Pons (tissue), 1 donor: ENCODE measurements at places on chromosomes 7 and 10.

GRCh38 chr10:128064970-128065580 is 61.1 kb downstream of the MKI67 start:
- no peak for DNase-seq

- DNase-seq, result no peak
These were observed 19.0 kb downstream of the VPS26A start for GRCh38 chr10:69142983-69143382.

DNA sequence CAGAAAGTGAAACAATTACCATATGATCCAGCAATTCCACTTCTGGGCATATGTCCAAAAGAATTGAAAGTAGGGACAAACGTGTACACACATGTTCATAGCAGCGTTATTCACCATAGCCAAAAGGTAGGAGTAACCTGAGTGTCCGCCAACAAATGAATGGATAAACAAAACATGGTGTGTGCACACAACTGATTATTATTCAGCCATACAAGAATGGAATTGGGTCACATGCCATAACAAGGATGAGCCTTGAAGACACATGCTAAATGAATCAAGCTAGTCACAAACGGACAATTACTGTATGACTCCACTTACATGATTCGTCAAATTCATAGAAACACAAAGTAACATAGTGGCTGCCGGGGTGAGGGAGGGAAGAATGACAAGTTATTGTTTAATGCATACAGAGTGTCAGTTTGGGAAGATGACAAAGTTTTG is 4.1 kb upstream of the OIT3 start:
- DNase-seq, result no peak

DNA sequence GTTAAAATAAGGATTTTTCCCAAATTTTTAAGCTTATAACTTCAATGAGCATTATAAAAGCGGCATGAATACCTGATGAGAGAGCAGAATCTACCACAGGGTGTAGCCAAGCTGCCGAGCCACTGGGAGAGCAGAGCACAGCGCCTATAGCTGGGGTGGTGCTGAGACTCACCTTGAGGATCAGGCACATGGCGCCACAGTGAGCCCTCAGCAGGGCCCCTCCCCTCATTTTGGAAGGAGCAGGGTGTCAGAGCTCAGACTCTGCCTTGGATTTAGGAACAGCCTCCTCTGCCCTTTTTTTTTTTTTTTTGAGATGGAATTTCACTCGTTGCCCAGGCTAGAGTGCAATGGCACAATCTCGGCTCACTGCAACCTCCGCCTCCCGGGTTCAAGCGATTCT is 118.6 kb downstream of the SRPK2 start:
- no peak for DNase-seq

- no peak for DNase-seq
These were observed 24.9 kb downstream of the TECTB start for GRCh38 chr10:112308125-112308502.

DNA sequence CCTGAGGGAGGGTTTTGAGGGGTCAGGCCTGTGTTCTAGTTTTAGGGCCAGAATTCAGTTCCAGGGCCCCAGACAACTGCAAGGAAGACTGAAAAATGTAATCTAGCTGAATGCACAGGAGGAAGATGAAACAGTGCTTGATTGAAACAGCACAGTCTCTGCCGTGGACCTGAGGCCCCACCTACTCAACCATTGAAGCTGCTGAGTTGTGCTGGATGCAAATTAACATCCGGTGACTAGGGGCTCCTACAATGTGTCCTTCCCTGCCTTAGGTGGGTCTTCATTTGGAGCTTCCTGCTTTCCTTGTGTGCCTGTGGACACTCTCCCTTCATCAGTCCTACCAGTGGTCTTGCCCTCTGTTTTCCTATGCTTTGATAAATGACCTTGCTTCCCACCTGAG is 5.7 kb downstream of the GLRX3 start:
- DNase-seq, result no peak

DNA sequence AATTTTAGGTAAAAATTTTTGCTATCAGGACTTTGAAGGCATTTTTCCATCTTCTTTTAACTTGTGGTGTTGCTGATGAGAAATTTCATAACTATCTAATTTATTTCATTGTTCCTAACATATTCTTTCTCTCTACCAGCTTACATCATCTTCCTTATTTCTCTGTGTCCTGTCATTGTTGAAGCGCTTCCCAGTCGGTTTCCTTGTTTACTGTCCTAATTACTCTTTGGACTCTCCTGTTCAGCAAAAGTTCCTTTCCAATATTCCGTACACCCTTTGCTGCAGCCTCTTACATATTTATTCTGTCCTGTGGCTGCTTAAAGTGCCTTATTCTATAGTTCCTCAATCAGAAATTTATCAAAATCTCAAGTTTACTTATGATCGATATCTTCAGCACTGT is 609.0 kb upstream of the FZD8 start:
- DNase-seq, result no peak

GRCh38 chr10:114094795-114095194 is 51.1 kb downstream of the ADRB1 start:
- DNase-seq, result no peak

DNA sequence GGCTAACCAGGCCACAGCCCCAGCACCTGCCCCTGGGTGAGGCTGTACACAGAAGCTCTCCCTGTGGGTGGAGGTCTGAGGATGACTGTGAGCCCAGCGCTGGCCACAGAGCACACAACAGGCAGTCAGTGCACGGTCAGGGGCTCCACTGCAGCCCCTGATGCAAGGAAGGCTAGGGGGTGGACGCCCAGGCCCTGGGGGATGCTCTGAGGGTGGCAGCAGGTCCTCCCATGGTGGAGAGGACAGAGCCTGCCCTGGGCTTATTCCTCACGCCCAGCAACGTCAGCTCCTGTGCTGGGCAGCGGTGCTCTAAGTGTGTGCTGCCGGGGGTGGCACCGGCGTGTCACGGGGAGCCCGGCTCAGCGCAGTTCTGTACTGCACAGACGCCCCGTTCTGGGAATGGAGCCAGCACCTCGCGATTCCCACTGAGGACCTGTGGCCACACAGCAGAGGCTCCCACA is 223.2 kb downstream of the MAD1L1 start:
- DNase-seq, result peak; percentile 36

GRCh38 chr10:61957806-61958205 is 56.3 kb downstream of the ARID5B start:
- no peak for DNase-seq

DNA sequence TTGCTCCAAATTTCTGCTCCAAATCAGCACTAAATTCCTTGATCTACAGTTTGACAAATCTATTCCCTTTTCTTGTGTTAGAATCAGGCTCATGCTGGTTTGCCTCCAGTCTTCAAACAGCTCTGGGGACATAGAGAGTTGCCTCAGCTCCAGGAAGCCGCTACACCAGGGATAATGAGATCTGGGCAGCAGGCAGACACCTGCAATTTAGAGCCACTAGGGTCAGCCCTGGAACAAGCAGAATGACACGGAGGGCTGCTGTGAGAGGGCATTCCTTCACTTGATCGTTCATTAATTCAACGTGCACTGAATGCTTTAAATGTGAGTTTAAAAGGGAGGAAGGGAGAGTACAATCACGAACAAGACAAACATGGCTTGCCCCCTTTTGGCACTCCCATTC is 3.7 kb upstream of the ELMO1 start:
- DNase-seq, result no peak

DNA sequence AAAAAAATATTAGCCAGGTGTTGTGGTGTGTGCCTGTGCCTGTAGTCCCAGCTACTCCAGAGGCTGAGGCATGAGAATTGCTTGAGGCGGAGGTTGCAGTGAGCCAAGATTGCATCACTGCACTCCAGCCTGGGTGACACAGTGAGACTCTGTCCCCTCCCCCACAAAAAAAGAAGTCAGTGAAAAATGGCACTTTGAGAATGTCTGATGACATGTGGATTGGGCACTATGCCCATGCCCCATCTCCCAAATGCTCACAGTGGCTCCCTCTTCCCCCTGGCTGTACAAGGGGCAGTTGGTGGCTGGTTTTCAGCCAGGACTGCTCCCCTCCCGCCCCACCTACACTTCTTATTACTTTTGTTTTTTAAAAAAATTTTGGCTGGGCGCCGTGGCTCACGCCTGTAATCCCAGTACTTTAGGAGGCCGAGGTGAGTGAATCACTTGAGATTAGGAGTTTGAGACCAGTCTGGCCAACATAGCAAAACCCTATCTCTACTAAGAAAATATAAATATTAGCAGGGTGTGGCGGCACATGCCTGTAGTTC is 26.1 kb downstream of the IL15RA start:
- no peak for DNase-seq

GRCh38 chr10:128062881-128063563 is 63.2 kb downstream of the MKI67 start:
- peak; percentile 64 for DNase-seq

DNA sequence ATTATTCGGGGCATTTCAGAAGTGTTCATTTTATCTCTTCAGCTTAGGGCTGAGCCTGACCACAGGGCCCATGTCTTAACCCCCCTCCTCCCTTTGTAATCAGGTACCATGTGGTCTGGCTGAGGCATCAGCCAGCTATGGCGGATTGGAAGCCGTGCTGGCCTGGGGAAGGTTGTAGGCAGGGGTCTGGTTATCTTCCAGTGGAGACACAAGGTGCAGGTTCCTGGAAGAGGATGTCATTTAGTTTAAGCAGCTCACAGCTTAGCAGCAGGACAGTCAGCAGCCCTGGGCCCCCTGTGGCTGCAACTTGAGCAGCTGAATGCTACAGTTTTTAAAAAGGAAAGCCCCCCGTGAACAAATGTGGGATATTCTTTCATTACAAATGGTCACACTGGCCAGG is 22.1 kb downstream of the BAG3 start:
- no peak for DNase-seq

GRCh38 chr7:55423891-55424290 is 58.8 kb downstream of the LANCL2 start:
- no peak for DNase-seq

- DNase-seq, result no peak
These were observed 45.9 kb downstream of the INPP5A start for GRCh38 chr10:132583456-132583855.

DNA sequence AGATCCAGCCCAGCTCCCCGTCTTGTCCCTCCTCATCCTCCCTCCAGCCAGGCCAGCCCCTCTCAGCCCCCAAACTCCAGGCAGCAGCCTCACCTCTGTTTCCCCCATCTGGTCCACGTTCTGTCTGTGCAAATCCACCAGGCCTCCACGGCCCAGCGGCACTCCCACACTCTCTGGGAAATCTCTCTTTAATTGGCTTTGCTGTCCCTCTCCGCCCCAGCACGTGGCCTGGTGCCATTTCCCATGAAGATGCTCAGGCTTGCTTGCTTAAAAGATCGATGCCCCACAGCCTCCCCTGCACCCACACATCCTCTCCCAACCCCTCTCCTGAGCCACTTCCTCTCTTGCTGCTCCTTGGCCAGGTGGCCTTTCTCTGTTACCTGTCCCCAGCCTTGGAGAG is 39.3 kb downstream of the PRF1 start:
- DNase-seq, result no peak

DNA sequence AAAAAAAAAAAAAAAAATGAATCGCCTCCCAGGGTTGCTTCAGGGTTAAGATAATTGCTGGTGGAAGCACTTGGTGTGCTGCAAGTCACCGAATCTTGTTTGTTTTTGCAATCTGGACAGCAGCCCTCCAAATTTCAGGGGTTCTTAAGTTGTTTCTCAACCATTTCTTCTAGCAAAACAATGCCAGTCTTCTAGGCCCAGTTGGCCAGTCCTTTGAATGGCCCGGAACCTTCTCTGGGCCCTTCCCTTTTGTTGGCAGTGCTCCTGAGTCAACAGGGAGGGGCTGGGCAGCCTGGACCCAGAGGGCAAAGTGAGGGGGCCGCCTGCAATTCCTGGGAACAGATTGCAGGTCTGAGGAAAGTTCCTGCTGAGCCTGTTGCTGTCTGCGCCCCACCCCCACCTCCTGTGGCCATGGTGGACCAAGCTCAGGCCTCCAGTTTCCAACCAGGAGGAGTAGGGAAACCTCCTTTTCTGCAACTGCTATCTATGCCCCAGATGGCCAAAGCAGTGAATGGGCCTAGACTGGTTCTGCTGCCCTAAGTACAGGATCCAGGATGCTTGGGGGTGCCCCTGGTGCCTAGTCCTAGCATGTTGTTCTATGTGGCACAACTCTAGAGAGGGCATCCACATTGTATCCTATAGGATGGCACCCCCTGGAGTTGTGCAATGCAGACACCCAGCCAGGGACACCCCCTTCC is 31.4 kb upstream of the PDCD4 start:
- no peak for DNase-seq

- no peak for DNase-seq
These were observed 72.0 kb downstream of the RNF216 start for GRCh38 chr7:5709347-5709950.

GRCh38 chr10:125980521-125981035 is 84.2 kb downstream of the FANK1 start:
- DNase-seq, result no peak

DNA sequence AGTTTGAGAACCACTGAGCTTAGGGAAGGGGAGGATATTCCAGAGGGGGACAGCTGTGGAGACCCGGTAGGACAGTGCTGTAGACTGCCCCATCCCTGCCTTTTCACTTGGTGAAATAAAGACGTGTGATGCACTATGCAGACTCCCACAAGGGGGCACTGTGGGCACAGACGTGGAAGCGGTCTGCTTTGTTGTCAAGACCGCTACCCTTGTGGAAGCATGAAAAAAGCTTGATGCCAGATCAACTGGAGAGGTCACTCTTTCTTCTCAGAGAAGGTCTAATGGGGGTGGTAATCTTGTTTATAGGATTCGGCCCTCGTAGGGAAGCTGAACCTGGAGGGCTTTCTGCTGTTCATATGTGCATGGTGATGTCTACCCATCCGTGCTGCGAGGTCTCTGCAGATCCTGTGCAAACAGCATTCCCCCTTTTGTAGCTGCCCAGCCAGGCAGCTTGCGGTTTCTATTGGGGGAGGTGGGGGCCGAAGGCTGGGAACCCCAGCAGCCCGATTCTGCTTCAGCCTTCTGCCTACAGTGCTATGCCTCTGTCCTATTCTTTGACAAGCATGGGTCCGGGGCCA is 13.7 kb downstream of the RPS24 start:
- DNase-seq, result peak; percentile 94

GRCh38 chr7:35386816-35387706 is 133.2 kb upstream of the TBX20 start:
- DNase-seq, result no peak

- DNase-seq, result no peak
These were observed 38.9 kb downstream of the BMPR1A start for GRCh38 chr10:86795353-86795752.

- peak; percentile 17 for DNase-seq
These were observed 37.6 kb downstream of the FHIP2A start for GRCh38 chr10:114859222-114859621.

DNA sequence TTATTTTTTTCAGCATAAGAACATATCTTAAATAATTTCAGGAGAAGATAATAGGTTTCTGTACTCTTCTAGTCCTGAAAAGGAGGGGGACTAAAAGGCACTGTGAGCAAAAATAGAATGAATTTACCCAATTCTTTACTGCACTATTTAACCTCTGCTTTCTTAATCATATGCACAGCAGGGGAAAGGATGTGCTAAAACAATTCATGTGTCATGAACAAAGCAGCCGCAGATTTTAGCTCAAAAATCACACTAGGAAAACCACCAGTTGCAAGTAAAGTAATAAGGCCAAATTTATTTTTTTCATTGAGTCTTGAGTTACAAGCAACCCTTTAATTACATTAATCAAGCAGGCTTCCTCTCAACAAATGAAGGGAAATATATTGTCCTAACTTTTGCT is 80.1 kb downstream of the CABCOCO1 start:
- no peak for DNase-seq
